ENCODE measurements at places on chromosomes 16 and 17. TPM values are rescaled to one million over a fixed set of nuclear protein-coding genes. Genes with fewer than 3 reads are reported as not detected.
A peak's percentile ranks its signal among the peaks of the same experiment; 100 is the strongest.

The MMP28 gene
- 0.74 TPM for total RNA-seq

The DNAH3 gene
- 0.27 TPM for total RNA-seq

The FGF11 gene
- total RNA-seq, result 10.2 TPM

- no peak for DNase-seq
These were observed 47.8 kb upstream of the TBX2 start for GRCh38 chr17:61351745-61352407.

- DNase-seq, result peak; percentile 5
These were observed 211.4 kb downstream of the NTN1 start for GRCh38 chr17:9232591-9233270.

GRCh38 chr17:78844301-78845005, 3.8 kb upstream of the USP36 start:
- no peak for DNase-seq

- DNase-seq, result no peak
These were observed 91.1 kb downstream of the RGS9 start for GRCh38 chr17:65228287-65228686.

DNA sequence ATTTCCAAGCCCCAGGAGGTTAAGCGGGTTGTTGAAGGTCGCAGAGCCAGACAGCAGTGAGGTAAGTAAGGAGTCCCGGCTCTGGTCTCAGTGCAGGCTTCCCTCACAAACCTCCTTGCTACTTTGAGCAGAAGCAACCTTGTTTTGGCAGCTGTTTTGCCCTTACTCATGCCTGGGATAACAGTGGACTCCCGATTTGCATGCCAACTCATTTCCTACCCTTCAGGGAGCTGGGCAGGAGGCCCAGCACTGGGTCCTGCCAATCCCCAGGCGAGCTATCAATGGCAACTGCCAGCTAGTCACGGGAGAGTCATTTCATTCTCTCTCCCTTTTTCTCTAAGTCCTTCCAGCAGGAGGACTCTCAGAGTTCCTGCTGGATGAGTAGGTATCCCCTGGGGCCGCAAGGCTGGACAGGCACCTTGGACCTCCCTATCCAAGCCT, 72.0 kb upstream of the KSR1 start:
- peak; percentile 82 for DNase-seq

GRCh38 chr16:51114382-51114781, 36.7 kb downstream of the SALL1 start:
- no peak for DNase-seq

GRCh38 chr16:847151-847550, 46.6 kb upstream of the GNG13 start:
- DNase-seq, result no peak

DNA sequence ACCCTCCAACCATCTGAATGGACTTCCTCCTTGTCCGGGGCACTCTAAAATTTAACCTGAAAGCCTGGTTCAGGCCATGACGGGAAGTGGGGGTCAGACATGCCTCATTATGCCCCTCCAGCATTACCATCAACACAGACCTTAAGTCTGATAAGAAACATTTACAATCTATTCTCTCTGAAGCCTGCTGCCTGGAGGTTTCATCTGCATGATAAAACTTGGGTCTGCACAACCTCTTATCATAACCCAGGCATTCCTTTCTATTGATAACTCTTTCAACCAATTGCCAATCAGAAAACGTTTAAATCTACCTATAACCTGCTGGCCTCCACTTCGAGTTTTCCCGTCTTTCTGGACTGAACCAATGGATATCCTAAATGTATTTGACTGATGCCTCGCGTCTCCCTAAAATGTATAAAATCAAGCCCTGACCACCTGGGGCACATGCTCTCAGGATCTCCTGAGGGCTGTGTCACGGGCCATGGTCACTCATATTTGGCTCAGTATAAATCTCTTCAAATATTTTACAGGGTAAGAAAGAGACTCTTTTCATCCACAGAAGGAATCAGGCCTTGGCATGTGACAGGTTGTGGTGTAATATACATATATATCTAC, 45.6 kb downstream of the LYRM1 start:
- DNase-seq, result no peak

All from psoas muscle (tissue), 8 donors.